ENCODE measurements at places on chromosomes 2 and 18.

GRCh38 chr2:126715111-126715510 lies 59.2 kb downstream of the GYPC start:
- DNase-seq, result no peak

- no peak for DNase-seq
Measured at GRCh38 chr2:150133623-150134022, 353.8 kb downstream of the RND3 start.

DNA sequence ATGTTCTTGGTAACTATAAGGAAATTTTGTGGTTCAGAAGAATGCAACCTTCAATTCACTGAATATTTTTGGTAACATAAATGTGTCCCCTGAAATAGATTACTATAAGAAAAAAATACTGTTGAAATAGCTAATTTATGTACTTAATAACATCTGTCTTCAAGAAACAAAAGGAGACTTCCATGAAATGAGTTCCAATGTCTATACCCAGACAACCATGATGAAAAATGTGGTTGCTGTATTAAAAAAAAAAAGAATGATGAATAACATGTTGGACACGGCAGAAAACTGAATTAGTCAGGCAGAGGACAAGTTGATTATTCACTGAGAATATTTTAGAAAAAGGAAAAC lies 98.5 kb downstream of the TACR1 start:
- no peak for DNase-seq

DNA sequence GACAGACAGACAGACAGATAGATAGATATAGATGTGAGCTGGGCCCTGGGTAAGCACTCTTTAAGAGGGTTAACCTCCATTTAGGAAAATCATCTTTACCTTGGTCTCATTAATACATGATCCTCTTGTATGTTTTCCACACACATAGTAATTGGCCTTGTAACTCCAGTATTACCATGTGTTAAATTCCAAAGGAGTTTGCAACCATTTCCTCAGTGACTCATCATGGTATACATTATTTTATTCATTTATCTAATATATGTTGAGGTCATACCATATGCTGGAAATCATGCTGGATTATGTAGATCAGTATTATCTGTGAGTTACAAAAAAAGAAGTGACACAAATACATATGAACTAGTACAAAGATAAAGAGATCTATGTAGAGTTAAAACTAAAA lies 504.3 kb downstream of the DCC start:
- DNase-seq, result no peak

- DNase-seq, result no peak
Measured at GRCh38 chr2:153622285-153622684, 143.7 kb upstream of the RPRM start.
